CD4-positive, alpha-beta T cell treated with Interleukin-12 subunit alpha and Interleukin-12 subunit beta, for 1 hour (primary cell): ENCODE measurements at places on chromosomes 6 and 20.
A peak's percentile ranks its signal among the peaks of the same experiment; 100 is the strongest.

DNA sequence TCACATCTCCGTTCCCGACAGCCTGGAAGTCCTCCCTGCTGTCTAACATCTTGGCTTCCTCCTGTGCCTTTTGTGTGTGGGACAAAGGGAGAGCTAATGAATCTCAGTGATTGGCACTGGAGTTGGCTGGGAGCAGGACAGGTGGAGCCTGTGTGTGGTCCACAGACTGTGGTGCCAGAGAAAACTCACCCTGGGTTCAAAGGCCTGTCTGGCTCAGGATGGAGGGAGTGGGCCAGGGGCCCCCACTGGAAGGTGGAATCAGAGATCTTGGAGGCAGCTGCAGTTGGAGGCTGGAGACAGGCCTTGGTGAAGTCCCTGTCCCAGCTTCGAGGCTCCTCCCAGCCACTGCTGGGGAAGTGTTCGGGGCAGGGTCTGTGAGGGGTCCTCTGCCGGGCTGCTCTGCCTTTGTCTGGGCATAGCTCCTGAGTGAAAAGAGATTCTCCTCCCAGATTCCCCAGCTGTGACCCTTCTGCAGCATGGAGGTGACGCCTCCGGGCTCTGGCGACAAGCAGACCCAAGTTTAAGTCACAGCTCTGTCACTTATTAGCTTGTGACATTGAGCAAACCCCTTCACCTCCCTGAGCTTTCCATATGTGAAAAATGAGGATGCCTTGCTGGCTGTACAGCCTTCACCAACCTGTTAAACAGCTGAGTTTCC is 13.9 kb upstream of the ITPR3 start:
- DNase-seq = no peak

DNA sequence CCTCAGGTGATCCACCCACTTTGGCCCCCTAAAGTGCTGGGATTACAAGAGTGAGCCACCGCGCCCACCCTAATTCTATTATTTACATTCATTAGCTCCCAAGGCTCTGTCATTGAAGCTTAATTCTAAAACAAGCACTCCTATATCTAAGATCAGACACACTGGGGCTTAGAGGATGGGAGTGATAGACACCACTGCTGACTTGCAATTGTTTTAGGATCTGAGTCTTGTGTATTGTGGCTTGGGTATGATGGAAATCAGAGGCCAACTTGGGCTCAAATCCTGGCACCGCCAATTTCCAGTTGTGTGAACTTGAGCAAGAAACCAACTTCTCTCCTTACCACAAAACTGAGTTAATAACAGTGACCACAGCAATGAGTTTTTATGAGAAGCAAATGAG is 34.7 kb downstream of the MTRES1 start:
- no peak for DNase-seq

DNA sequence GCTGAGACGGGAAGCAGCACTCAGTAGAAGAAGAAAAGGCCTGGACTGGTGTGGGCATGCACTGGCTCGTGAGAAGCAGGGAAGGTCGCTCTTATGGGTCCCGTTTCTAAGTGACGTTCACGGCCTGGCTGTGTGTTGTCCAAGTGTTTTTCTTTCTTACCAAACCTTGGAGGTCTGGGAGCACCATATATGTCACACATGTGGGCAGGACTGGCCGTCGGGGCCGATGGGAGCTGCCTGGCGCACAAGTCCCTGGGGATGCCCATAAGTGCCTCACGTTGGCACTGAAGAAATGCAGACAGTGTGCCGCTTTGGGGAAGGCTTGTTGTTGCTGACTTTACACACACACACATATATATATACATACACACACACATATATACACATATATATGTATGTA is 86.0 kb upstream of the DUSP22 start:
- no peak for DNase-seq

DNA sequence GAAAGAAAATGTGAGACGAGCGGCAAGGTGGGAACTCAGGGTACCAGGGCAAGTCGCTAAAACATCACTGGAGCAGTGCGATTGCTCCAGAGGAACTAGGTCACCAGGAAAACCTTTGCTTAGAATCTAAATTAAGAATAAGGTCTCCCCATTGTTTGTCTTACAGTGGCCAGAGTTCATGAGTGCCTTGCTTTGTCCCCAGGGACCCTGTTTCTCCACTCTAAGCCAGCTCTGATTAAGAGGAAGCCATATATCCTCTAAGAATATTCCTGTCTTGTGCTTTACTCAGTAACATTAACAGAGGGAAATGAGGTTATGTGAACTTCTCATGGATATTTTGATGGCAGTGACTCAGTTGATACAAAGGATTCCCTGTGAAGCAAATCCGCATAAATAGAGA is 305.8 kb downstream of the CD83 start:
- no peak for DNase-seq

DNA sequence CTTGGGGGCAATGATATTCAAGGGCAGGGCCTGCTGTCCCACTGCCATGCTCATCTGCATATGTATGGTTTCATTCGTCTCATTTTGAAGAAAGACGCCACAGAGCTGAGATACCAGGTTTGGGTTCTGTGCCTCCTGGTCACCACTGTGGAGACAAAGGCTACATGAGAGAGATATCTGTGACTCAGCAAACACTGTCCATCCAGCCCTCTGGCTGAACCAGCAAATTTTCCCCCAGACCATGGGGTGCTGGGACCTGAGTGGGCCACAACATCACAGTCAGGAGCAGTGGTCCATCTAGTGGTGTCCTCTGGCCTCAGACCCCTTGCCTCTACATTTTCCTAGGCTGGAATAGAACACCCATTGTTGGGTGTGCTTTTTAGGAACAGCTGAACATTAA is at the start of gene MAS1L:
TSS of gene MAS1L (minus strand) at position 297 of the 400 bp plus-strand sequence. CDS start at position 243, 54 bp downstream.
- no peak for DNase-seq

GRCh38 chr6:119449331-119450156 is 100.0 kb upstream of the MAN1A1 start:
- DNase-seq = no peak

GRCh38 chr6:5481033-5481432 is 219.7 kb downstream of the FARS2 start:
- no peak for DNase-seq

DNA sequence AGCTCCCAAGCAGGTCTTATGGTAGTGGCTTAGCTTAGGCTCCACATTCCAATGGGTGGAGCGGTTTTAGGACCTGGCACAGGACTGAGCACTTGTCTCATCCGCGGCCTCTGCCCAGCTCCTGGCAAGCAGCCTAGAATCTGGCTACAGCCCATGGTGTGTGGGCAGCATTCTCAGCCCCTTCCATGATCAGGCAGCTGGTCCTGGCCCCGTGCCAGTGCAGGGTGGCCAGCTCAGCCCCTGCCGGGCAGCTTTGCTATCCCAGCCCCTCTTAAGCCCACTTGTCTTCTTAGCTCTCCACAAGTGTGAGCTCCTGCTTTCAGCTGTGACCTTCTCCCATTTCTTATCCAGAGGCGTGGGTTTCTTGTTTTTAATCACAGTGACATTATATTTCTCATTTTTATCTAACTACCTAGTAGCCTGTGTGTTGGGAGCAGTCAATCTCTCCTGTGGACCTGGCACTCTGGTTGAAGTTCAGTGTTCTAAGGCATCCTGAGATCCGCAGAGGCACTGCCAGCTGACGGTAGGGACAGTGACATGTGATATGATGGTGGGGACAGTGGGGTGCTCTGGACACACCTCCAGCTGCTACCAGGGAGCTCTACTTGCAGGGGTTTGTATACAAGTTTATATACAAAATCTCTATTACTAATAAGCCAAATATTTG is 119.9 kb upstream of the PRND start:
- no peak for DNase-seq

- no peak for DNase-seq
Observed at GRCh38 chr6:136737374-136737844, 54.9 kb downstream of the MAP3K5 start.

GRCh38 chr6:26268659-26269402 is 96.2 kb upstream of the BTN3A2 start:
- no peak for DNase-seq

- DNase-seq = no peak
Observed at GRCh38 chr6:44386929-44387345, 569 bp upstream of the CDC5L start.

DNA sequence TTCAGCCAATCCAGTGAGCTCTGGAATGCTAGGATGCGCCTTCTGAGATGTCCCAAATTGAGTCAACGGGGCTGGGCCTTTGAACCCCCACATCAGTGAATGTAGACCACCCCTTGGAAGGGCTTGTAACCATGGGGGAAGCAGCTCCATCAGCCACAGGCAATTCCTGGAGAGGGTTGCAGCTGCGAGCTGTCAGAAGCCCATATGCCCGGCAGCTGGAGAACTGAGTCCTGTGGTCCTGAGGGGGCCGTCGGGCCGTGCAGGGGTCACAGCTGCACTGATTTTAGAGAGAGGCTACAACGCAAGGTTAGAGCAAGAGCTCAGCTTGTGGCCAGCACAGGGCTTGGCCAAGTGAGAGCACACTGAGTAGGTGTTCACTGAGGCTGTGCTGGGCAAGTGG is 121.3 kb downstream of the TOX2 start:
- DNase-seq = no peak

DNA sequence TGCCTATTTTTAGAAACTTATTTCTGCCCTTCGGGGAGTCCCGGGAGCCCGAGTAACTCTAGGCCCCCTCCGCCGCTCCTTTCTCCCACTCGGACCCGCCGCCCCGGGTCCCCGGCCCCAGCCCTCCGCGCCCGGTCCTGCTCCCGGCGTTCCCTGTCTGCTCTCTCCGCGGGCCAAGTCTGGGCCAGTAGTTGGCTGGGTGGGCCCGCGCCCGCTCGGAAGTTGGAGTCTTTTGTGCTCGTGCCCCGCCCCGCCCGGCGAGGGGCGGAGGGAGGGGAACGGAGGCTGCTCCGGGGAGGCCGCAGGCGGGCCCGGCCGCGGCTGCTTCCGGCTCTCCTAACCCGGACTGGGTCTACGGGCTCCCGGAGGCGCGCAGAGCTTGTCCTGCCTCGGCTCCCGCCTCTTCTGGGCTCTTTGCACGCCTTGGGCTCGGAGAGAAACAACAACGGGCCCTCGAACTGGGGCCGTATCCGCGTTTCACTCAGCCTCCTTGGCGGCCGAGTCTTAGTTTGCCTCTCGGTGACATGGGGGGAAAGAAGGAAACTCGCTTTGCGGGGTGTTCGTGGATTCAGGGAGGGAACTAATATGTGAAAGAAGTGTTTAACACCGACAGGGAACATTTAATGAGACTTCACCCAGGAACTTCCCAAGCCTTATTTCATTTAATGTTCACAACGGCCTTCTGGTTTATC is 657 bp downstream of the RALY start:
- DNase-seq = peak; percentile 81

DNA sequence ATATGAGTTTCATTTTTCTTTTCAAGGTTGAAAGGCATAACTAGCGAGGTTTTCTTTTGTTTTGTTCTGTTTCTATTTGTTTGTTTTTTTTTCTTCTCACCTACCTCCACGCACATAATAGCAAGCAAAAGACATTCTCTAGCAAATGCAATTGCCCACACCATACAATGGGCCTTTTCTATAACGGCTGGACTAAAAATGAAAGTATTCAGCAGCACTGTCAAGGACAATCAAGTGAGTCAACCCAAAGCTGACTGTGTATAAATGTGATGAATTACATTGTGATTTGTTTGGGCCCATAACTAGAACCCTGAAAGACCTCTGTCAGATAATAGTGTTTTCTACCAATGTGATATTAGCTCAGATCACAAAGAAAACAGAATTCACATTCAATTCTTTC is 496.7 kb downstream of the RNF144B start:
- no peak for DNase-seq

GRCh38 chr20:62938105-62938888 is at the start of gene GID8:
Gene GID8, plus strand, starts transcription at chr20:62938147. Its CDS starts 3,356 bp downstream, at chr20:62941503.
- peak; percentile 56 for DNase-seq

DNA sequence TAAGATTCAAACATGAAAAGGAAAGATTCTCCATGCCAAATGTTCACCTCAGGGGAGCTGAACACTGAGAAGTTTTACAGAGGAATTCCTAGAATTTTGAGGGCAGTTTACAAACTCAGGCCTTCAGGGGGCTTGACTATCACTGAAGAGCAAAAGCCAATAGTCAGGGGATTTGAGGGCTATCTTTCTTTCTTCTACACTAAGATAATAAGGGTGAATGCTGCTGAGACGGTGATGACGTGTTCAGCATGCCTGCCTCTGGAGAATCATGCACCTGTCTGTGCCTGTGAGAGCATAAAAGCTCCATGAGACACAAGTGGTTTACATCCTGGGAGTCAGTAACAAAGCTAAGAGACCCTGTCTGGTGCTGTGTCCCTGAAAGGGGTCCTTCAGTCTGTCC is 1085.6 kb downstream of the KIF16B start:
- DNase-seq = no peak

DNA sequence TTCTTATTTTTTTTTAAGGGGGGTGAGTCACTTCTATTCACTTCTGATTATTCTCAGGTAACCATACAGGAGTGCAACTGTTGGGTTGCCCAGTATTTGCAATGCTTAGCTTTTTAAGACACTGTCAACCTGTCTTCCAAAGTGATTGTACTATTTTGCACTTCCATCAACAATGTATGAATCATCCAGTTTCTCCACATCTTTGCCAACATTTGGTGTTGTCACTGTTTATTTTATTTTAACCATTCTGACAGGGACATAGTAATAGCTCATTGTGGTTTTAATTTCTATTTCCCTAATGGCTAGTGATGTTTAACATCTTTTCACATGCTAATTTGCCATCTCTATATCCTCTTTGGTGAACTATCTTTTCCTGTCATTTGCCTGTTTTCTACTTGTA is 1.4 kb upstream of the SLC13A3 start:
- DNase-seq = no peak

GRCh38 chr6:52157301-52157941 is 28.8 kb upstream of the IL17A start:
- no peak for DNase-seq

GRCh38 chr6:41022294-41022693 is 16.7 kb downstream of the UNC5CL start:
- DNase-seq = no peak

DNA sequence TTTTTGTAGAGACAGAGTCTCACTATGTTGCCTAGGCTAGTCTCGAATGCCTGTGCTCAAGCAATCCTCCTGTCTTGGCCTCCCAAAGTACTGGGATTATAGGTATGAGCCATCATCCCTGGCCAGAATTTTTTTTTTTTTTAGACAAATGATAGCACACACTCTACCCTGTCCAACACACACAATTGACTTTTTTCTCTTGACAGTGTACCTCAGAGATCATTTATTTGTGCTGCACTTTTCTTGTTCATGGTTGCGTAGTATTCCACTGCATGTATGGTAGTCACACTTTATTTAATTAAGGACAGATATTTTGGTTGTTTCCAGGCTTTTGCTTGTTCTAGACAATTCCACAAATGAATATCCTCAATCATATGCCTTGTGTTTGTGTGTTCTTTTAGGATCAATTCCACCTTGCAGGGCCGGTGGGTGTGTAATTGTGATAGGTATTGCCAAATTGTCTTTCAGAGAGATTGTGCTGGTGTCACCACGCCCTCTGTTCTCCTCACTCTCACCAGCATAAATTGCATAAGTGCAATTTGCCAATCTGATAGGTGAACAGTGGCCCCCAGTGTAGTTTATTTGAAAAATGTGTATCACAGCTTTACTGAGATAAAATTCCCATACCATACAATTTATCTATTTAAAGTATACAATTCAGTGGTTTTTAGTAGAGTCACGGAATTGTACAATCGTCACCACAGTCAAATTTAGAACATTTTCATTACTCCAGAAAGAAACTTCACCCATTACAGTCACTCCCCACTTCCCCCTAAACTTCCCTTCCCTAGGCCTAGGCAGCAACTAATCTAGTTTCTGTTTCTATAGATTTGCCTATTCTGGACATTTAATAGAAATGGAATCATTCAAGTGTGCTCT is 20.1 kb downstream of the SRC start:
- no peak for DNase-seq

GRCh38 chr6:80145921-80146320 is 39.5 kb downstream of the BCKDHB start:
- no peak for DNase-seq

- DNase-seq = no peak
Observed at GRCh38 chr20:8504030-8504429, 372.0 kb downstream of the PLCB1 start.

- DNase-seq = no peak
Observed at GRCh38 chr6:10583509-10583901, 62.4 kb downstream of the GCNT2 start.
